ENCODE measurements at places on chromosomes 6 and 20. TPM values are rescaled to one million over a fixed set of nuclear protein-coding genes. Genes with fewer than 3 reads are reported as not detected.
A peak's percentile ranks its signal among the peaks of the same experiment; 100 is the strongest.

MOCS3 gene
- total RNA-seq, result 10.1 TPM

DNA sequence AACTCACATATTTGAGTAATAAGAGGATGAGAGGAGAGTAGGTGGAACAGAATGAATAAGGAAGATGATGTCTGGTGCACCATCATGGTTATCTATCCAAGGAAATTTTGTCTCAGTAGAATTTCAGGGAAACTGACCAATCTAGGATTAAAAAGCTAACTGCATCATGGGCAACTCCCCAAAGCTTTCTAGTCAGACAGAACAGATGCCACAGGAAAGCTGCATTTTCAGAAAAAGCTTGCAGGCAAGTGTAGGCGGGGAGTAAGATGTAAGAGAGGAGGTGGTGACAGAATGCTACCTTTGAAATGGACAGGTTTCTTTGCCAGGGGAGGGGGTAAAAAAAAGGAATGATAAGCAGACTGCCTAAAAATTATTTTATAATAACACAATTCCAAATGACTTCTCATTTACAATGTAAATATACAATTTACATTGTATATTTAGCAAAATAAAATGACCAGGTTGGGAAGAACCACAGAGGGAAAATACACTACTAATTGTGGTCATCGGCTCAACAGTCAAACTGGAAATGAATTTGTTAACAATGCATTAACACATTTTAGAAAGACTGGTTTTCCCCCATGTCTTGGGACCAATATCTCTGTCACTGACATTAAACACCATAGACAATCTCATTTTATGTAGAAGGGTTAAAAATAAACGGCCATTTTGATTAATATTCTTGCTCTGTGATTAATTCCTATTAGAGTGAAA lies 15.1 kb downstream of the NHSL1 start:
- no peak for DNase-seq

- no peak for DNase-seq
Observed at GRCh38 chr6:108195209-108195608, 29.4 kb downstream of the NR2E1 start.

DNA sequence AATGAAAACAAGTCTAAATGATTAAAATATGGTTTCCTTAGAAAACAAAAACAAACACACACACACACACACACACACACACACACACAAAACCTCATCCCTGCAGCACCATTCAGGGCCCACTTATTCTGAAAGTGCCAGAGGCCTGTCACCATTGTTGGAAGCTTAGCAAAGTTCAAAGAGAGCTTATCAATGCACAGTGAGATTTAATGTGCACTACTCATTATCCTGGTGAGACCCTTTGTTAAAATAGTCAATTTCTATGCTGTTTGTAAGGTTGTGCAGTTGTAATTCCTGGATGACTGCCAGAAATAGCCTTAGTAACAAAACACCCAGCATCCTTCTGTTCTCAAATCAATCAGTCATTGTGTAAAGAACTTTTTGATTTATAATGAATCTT lies 482.9 kb downstream of the GRIK2 start:
- DNase-seq, result no peak

GRCh38 chr20:58215116-58215515 lies 13.3 kb downstream of the ANKRD60 start:
- DNase-seq, result no peak

DNA sequence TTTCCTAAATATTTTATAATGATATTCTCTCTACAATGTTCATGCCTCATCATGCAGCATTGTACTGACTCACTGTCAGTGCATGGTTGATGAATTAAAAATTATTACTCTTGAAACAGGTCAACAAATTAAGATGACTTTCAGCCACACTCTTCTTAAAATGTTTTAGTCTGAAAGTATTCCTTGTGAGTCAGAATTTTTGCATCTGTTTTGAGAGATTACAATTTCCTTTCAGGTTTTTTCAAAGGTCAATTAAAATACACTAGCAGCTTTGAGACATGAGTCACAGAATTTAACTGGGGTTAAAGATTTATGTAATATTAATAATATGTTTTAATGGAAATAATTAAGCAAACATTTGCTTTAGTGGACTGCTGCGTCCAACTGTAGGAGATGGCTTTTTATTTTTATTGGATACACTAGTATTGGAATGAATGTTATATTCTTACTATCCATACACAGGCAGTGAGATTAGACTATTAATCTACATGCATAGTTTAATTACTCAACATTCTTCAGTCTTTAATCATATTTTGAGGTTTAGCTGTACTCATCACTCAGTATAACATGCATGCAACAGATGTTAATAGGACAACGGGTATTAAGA lies 9.7 kb downstream of the COL12A1 start:
- peak; percentile 44 for DNase-seq

AGPAT4 gene
- total RNA-seq, result 16.2 TPM

DNA sequence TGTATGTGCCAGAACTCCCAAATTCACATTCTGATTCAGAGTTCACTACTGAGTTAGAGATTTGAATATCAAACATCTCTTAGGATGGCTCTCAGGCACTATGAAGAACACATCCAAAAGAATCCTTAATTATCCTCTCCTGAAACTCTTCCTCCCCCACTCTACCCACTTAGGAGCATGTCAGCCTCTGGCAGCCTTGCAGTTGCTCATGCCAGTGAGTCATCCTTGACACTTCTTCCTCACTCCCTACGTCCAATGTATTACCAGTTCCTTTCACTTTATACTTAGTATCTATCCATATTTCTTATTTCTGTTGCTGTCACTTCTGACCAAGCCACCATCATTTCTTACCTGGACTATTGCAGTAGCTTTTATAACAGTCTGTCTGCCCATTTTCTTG lies 192.0 kb upstream of the IMPG1 start:
- DNase-seq, result peak; percentile 2

DNA sequence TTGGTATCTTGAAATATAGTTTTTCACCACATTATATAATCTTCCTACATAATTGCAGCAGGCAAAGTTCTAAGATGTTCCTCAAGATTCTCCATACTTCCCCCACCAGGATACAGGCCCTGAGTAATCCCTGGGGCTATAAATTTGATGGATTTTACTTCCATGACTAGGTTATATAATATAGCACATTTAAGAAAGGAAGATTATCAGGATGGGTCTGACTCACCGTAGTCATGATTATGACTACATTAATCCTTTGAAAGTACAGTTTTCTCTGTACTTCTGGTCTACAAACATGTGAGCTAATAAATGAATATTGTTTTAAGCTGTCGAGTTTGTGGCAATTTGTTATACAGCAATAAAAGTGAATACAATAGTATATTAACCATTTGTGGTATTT lies 122.5 kb downstream of the MACROD2 start:
- no peak for DNase-seq

DNA sequence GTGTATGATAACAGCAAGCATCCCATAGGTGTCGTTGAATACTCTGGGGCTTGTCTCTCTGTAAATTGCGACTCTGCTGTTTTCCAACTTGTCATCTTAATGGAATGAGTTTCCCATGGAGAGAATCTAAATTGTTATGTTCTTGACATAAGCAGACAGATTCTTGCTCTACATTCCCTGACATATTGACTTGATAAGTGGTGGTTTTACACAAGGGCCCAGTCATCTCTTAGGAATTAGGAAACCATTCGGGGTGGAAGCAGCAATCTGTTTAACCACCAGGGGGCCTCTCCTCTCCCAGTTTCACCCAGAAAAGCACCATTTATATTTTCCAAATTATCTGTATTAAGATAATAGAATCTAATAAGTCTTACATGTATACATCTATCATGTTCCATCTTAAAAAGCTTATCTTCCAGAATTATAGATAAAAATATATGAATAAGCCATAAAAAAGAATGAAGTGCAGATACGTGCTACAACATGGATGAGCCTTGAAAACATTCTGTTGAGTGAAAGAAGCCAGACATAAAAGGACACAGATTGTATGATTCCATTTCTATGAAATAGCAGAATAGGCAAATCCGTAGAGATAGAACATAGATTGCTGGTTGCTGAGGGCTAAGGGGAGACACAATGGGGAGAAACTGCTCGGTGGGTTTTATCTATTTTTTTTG lies 23.1 kb upstream of the MROH8 start:
- peak; percentile 96 for DNase-seq

- peak; percentile 63 for DNase-seq
Observed at GRCh38 chr20:35215066-35215956, 11.2 kb upstream of the MMP24 start.

NOP56 gene
- total RNA-seq, result 224 TPM

DNA sequence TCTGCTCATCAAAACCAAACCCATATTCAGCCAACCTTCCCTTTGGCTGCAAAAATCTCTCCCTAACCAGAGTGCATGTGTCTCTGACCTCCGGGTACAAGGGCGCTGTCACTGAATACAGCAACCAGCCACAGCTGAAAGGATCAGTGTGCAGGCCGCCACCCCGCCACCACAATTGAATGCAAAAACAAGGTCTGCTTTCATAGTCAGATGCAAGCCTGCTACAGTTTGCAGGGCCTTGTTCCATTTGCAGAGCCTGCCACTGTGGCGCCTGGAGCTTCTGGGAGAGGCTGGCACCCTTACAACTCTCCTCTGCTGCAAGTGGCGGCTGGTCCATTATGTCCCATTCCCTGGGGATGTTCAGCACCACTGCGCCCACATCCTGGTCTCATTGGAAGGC lies 23.5 kb downstream of the MDGA1 start:
- peak; percentile 41 for DNase-seq

DNA sequence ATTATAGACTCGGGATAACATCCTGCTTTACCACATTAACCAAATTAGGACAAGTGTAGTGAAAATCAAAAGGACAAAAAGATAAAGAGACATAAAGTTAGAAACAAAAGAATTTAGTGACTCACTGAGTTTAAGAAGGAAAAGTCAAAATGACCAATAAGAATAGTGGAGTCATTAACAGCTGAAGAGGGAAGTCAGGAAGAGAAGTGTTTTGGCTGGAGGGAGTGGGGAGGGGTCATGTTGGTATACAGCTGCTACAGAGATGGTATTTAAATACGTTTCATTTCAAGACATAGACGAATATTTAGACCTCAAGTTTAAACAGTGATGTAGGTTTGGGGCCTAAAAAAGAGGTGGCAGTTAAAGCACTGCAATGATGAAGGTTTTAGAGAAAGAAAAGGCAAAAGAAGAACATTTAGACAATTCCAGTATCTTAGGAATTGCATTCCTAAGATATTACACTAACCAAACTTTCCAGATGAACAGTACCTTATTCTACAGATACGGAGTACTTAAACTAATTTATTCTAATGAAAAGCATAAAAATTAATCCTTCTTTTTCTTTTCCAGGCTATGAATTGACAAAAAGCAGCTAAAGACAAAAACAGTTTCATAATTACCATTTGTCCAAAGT lies 10.6 kb downstream of the FKBP5 start:
- no peak for DNase-seq

- DNase-seq, result no peak
Observed at GRCh38 chr6:161941565-161941964, 667.7 kb upstream of the AGPAT4 start.

- DNase-seq, result no peak
Observed at GRCh38 chr6:145257704-145258103, 477.6 kb downstream of the EPM2A start.

DNA sequence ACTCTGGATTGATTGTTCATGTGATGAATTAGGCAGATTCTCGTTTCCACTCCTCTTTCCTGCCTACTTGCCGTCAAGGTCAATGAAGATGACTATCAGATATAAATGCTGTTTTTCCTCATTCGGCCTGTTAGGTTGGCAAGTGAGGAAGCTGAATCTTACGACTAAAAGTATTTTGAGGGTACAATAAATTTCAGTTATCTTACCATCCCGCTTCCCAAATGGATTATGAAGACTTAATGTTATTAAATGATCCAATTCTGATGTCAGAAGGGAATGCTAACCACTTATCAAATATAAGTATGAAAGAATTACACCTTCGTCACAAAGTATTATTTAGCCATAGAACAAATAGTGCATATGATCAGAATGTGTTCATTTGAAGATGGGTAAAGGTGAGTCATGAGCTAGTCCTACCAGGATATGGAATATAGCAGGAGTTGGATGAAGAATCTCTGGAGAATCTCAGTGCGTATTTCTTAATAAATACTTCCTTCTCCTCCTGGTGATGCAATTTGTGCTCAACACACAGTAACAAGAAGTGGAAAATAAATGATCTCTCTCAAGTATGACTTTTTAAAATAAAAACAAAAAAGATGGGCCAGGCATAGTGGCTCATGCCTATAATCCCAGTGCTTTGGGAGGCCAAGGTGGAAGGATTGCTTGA lies 4.6 kb downstream of the GPLD1 start:
- no peak for DNase-seq

- no peak for DNase-seq
Observed at GRCh38 chr6:169972736-169973135, 221.3 kb downstream of the ERMARD start.

GRCh38 chr20:4061987-4062386 lies 46.6 kb upstream of the RNF24 start:
- DNase-seq, result no peak

DYNLT2 gene
- total RNA-seq, result 2.0 TPM

- DNase-seq, result peak; percentile 92
Observed at GRCh38 chr6:11207199-11207968, 25.1 kb downstream of the NEDD9 start.

SOX18 gene
- total RNA-seq, result 0.12 TPM

DNA sequence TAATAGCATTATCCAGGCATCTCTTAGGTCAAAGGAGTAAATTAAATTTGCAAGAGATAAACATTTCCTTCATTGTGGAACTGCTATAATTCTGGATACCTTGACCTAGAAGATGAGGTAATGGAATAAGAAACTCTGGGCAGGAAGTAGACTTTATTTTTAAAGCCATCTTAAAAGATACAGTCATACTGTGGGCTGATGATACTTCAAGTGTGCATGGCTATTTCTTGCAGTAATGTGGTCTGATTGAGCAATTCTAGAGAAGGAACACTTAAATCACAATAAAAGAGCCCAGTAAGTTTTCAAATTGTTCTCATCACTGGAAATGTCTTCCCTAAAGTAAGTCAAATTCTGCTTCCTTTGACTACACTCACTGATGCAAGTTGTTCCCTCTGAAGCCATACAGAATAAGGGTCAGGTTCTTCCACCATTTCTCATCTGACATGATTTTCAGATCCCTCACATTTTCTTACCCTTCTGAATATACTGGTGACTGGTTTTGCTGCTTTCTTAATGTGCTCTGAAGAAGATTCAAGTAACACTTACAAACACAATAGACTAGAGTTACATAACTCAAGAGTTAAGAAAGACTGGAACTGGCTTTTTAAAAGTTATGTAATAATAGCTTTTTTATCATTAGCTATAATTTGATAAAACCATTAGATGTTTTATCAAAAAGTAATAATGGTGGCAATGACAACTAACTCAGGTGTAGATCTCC lies 62.6 kb upstream of the TMEM244 start:
- no peak for DNase-seq

GSTA3 gene
- total RNA-seq, result not detected

DNA sequence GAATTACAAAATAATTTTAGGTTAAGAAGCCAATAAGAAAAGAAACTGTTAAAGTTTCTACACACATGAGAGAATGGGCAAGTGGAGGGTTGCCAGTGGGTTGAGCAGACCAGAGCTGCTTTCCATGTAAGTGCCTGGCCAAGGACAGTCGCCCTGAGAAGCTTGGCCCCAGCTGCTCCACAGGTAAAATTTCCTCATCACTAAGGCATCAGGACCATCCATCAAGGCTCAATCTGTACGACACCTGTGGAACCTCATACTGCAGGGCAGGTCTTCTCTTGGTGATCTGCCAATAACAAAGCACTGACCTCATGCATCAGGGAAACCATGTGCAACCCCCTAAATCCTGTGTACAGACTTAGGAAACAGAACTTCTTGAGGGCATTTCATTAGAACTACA lies 115.4 kb downstream of the INSM1 start:
- DNase-seq, result no peak

All from RPMI7951 (cell line).